Stimulated activated CD8-positive, alpha-beta memory T cell treated with anti-CD3 and anti-CD28 coated beads, Interleukin-4, amount 100 ng/mL, for 4 hours (primary cell): ENCODE measurements at places on chromosomes 3 and 15.

DNA sequence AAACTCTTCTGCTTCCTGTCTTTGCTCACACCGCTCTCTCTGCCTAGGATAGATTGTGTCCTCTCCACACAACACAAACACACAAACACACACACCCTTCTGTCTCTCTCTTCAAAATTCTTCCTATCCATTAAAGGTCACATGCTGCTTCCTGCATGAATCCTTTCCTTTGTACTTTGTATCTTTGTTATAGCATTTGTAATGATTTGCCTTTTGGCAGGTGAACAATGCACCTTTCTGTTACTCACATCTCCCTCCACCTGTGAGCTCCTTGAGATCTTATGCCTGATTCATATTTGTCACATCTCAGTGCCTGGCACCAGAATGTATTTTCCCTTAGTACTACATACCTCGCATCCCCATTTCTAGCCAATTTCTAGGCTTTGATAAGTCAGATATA, 251.4 kb upstream of the UMPS start:
- no peak for DNase-seq

DNA sequence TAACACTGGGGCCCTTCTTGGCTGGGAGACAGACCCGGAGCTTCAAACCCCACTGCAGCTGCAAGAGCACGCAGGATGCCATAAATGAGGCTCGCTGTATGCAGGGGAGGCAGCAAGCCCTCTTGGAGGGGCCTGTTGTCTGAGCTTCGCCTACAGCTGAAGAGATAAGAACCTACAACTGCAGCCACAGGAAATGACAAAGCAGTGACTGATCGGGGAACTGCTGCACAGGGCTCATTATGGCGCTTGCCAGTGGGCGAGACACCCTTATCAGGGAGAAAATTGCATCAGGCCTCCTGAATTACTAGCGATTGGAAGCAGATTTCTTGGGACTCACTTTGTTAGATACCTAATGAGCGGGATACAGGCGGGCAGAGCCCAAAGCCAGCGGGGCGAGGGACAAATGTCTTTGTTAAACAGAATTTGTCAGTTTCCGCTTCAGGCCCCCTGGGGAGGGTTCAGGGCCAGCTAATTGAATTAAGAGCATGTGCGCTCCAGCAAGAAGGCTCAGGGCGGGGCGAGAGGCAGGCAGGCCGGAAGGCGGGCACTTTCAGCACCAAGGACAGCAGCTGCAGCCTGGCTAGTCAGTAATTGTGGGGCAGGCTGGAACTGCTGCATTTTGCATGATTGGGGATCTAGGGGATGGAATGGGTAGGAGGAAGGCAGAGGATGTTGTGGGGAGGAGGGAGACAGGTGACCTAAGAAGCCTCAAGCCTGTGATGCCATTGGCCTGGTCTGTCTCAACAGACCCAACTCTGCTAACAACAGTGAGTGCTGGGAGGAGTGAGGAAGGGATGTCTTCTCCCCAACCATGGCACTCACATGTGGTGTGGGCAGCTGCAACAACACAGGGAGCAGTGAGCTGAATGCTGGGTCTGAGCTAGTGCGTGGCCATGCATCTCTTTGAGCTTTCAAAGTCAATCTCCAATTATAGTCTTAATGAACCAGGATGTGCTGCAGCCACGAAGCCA, 55.3 kb downstream of the CCDC33 start:
- DNase-seq, result no peak

- DNase-seq, result no peak
Measured at GRCh38 chr3:135325096-135325495, 530.0 kb downstream of the EPHB1 start.

DNA sequence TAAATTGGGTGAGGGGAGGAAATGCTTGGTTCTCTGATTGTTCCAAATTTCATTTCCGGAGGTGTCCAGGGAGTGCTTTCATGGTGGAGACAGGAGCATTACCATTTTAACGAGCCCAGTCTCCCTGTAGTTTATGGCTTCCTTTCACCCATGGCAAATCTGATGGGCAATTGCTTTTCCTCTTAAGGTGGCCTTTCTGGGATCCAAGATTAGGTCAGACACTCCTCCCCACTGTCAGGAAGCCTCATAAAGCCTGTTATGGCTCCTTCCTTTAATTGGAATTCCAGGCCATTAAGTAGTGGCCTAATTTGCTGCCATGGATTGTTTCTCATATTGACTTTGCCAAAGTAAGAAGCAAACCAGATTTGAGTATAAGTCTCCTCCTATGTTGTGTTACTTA, 157.8 kb downstream of the PDCD6IP start:
- DNase-seq, result no peak

- DNase-seq, result no peak
Measured at GRCh38 chr3:143124601-143125520, 5.3 kb downstream of the CHST2 start.

GRCh38 chr3:105686278-105686897, 182.4 kb downstream of the CBLB start:
- DNase-seq, result no peak

DNA sequence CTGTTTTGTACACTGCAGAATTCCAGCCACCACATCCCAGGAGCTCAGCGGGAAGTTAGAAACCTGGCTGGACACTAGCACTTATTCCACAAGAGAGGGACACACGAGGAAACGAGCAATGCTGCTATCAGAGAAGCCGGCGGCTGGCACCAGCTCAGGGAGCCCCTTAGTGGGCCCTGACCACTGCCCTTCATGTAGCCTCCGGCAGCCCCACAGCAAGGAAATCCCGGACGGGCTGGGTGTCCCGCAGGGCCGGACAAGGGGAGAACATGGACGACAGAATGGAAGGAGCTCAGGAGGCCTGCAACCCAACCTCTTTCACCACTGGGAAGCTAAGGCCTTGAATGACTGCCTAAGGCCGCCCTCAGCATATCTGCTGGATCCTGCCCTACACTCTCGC, 32.5 kb downstream of the RBPMS2 start:
- DNase-seq, result no peak

GRCh38 chr3:85605066-85605465, 646.3 kb downstream of the CADM2 start:
- DNase-seq, result no peak

DNA sequence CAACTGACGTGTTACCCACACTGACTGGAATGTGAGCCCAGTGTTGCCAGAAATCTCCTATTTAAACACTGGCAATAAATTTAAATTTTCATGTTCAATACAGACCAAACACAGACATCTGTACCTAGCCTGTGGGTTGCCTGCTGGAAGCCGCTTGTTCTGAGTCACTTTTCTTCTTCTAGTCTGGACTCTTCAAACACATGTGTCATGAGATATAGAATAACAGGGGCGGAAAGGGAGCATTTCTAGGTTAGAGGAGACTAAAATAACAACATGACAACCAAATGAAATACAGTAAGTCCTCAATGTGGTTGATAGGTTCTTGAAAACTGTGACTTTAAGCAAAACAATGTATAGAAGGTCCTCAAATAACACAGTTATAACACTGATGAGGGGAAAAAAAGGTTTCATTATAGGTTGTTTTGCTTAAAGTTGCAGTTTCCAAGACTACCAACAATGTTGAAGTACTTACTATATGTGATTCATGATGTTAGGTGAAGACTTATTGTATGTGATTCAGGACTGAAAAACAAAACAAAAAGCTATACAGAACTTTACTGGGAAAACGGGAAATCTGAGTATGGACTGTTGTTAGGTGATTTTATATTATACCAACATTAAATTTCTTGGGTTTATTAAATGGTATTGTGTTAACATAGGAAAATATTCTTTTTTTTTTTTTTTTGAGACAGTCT, 63.1 kb downstream of the PRKAR2A start:
- no peak for DNase-seq

GRCh38 chr3:151328298-151328995, 902 bp downstream of the P2RY13 start:
- DNase-seq, result no peak

DNA sequence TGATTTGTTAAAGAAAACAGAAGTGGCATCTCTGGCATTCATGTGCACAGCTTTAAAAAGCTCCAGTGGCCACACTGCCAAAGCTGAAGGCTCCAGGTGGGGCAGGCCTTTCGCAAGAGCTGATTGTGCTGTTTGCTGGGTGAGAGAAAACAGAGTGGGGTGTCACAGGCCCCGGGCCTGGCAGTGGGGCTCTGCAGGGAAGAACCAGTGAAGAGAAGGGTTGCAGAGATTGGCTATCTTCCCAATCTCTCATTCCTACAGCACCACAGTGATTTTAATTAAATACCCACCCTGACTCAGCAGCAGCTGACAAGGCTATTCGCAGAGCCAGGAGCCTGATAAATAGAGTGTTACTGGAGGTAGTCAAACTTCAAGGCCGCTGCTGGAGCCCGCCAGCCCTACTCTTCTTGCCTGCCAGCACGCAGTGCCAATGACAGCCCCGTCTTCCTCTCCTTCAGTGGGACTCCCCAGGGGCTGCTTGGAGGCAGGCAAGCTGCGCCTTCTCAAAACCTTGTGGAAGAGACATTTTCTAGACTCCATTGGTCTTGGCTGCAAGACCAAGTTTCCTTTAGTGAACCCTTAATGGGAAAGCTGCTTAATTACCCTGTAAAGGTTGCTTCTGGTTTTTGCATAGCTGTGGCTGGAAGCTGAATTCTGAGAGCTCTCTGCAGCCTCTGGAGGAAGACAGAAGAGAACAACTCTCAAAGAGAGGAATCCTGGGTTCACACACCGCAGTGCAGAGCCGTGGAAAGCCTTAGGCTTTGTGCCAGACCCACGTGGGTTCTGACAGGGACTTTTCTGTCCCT, 225.8 kb upstream of the SLCO3A1 start:
- no peak for DNase-seq

- DNase-seq, result no peak
Measured at GRCh38 chr3:170520996-170521395, 64.9 kb downstream of the SLC7A14 start.

GRCh38 chr15:70098153-70098460, 390 bp upstream of the TLE3 start:
- no peak for DNase-seq

GRCh38 chr15:48040166-48040817, 80.5 kb upstream of the SLC24A5 start:
- DNase-seq, result no peak

DNA sequence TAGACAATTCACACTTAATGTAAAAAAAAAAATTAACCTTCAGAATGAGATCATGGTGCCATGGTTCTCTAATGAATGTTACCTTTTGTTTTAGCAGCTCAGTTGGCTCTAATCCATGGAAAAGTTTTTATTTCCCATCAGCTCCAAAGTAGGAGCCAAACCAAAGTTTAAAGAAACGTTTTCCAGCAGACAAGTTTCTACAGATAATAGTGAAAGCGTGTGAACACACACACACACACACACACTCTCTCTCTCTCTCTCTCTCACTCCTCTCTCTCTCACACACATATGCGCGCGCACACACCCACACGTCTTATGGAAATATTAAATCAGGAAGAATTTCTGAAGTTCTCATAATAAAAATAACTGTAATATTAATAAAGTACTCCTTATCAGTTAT, 46.9 kb downstream of the MBNL1 start:
- no peak for DNase-seq

- no peak for DNase-seq
Measured at GRCh38 chr3:107953722-107954121, 137.1 kb downstream of the CD47 start.

DNA sequence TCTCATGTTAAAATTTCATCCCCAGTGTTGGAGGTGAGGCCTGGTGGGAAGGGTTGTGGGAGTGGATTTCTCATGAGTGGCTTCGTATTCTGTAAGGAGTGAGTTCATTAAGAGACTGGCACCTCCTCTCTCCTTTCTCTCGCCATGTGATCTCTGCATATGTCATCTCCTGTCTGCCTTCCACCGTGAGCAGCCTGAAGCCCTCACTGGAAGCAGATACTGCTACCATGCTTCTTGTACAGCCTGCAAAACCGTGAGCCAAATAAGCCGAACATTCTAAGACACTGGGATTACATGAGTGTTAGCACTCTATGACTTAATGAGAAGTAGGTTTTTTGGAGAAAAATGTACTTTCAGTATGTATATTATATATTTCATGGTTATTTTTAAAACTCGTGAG, 6.8 kb upstream of the GABPB1 start:
- no peak for DNase-seq

- DNase-seq, result no peak
Measured at GRCh38 chr15:41513506-41514227, at the start of gene LTK. Gene LTK (minus strand): TSS chr15:41513827. CDS start chr15:41513709, 118 bp downstream.

- DNase-seq, result no peak
Measured at GRCh38 chr3:197302696-197303341, 4.4 kb upstream of the DLG1 start.

DNA sequence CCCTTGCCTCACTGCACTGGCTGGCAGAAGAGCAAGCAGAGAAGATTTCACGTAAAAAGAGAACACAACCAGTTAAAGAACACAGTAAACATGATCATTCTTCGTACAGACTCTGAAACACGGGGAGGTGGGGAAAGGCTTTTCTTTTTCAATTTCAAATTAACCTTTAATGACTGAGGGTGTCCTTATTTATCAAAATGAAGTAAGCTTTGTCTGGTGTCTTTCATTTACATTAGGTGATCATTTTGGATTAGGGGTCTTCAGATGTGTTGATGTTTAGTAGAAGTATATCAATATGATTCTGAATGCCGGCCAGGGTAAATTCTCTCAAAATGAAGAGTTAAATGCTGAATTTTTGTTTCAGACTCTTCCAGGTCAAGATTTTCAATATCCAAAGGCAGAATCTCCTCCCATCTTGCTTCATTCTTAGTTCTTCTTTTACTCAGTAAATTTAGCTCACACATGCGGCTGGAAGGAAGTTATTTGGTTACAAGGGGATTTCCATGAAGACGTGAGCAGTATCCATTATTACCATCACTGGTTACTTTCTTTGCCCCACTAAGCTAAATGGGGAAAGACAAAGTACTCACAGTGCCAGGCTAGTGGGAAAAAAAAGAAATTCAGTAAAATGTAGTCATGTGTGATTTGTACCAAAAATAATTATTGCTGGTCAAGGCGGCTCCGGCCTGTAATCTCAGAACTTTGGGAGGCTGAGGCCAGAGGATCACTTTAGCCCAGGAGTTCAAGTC, 272.2 kb upstream of the NR2F2 start:
- no peak for DNase-seq

DNA sequence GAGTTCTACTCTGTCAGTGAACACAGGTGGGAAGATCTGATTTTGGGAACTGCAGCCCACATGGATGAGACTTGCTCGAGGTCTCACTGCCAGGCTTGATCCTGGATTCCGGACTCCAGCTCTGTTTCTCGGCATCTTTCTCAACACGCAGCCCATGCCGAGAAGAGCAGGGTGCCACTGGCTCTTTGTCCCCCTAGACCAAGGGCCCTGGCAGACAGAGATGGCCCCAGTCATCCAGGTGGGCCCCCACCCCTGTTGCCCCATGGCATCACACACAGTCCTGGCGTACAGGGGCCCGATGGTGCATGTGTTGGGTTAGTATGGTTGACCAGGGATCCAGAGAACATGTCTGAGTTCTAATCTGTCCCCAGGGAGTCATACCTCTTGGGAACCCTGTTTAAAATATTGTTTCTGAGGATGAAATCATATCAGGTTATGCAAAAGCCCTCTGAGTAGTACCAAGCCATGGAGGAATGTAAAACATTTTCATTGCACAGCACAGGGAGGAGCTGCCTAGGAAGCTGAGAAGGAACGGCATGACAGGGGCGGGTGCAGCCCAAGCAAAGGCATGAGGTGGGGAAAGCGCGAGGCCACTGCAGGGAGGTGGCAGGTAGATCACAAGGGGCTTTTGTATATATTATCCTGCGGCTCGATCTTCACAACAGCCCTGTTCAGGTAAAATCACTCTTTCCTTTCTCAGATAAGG, 320.6 kb downstream of the UACA start:
- DNase-seq, result no peak
